Endothelial cell of umbilical vein (primary cell): ENCODE measurements at places on chromosomes 6 and 20. TPM values are rescaled to one million over a fixed set of nuclear protein-coding genes. Genes with fewer than 3 reads are reported as not detected.

DNA sequence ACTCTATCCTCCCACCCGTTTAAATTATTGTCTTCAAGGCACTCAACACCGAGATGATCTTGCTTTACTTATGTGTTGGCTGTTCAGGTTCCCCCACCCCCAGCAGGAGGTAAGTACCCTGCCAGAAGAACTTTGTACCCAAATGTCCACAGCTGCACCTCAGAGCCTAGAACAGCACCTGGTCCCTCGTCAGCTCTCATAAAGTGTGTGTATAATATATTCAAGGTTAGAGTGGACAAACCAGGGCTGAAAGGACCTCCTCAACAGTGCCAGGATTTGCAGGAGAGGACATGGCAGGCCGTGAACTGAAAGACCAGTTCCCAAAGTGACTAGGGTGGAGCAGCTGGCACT lies 5.9 kb upstream of the CPXM1 start:
- DNase-seq = no peak

GRCh38 chr6:52117352-52117751 lies 29.9 kb upstream of the PKHD1 start:
- DNase-seq = no peak

DNA sequence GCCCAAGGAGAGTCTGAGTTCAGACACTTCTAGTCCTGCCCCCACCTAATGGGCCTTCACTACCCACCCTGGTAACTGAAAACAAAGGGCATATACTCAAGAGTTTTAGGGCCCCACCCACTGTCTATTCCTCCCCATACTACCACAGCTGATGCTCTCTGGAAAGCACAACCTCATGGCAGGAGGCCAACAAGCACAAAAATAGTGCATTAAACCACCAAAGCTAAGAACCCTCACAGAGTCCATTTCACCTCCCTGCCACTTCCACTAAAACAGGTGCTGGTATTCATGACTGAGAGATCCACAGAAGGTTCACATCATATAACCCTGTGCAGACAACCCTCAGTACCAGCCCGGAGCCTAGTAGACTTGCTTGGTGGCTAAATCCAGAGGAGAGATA lies 132.1 kb upstream of the ADGRB3 start:
- no peak for DNase-seq

- no peak for DNase-seq
Measured at GRCh38 chr6:125987026-125987617, 782 bp downstream of the TRMT11 start.

- no peak for DNase-seq
Measured at GRCh38 chr20:54212226-54212625, 4.3 kb downstream of the PFDN4 start.

DNA sequence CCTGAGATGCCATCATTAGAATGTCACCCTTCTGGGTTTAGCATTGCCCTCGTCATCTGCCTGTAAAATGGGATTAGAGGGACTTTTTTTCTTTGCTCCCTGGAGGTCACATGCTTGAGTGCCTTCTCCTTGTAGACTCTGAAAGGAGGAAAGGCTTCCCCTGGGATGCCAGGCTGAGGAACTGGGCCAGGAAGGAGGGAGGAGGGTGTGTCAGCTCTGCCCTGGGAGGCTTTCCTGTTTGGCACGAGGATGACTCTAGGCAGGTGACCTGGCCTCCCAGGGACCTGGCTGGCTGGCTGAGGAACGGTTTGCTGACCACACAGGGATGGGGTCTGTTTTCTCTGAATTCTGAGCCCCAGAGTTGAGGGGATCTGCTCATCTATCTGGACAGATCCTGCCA lies 137.9 kb upstream of the RNF24 start:
- no peak for DNase-seq

Gene ZSCAN23
- 1.6 and 1.7 TPM in 2 replicates for total RNA-seq

Gene SLC4A11
- total RNA-seq = 10.2 and 15.5 TPM in 2 replicates

Gene DNAH8
- total RNA-seq = 0.29 and 0.97 TPM in 2 replicates

Gene NOX3
- total RNA-seq = not detected in 2 replicates

Gene SNX21
- total RNA-seq = 11.9 and 14.9 TPM in 2 replicates

Gene METTL24
- not detected in 2 replicates for total RNA-seq

Gene BPIFB4
- not detected in 2 replicates for total RNA-seq

Gene HRH3
- not detected in 2 replicates for total RNA-seq
